ENCODE measurements at places on chromosomes 7 and 10.

GRCh38 chr7:17660116-17660515 lies 280.2 kb downstream of the SNX13 start:
- no peak for DNase-seq

DNA sequence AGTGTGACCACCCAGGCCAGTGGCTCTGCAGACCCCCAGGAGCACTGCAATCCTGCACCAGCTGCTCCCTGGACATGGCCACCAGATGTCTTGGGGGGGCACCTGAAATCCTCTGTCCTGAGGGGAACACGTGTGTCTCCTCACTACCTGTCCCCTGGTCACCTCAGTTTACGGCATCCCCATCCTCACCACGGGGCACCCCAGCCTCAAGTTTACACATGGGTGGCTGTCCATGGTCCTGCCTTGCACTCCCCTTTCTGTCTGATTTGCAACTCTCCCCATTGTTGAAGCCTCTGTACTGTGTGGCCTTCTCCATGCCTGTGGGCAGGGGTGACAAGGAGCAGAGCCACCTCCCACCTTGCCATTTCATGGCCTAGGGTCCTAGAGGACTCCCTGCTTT lies 67.2 kb downstream of the RAMP3 start:
- no peak for DNase-seq

DNA sequence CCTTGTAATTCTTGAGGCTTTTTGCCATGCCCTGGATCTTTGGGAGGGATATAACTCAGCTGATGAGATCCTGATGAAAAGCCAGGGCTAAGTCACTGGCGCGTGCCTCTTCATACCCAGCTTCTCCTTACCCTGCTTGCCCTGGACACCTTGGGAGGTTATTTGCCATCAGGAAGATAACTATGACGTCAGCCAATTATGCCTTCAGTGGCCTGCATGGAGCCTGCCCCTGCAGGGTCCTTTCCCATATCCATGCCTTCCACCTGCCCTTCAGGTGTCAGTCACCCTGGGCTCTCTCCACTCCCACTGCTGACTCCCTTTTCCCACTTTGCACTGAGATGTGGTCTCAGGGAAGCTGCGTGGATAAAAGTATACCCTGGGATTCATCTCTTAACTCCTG lies 520.1 kb downstream of the SORCS3 start:
- no peak for DNase-seq

DNA sequence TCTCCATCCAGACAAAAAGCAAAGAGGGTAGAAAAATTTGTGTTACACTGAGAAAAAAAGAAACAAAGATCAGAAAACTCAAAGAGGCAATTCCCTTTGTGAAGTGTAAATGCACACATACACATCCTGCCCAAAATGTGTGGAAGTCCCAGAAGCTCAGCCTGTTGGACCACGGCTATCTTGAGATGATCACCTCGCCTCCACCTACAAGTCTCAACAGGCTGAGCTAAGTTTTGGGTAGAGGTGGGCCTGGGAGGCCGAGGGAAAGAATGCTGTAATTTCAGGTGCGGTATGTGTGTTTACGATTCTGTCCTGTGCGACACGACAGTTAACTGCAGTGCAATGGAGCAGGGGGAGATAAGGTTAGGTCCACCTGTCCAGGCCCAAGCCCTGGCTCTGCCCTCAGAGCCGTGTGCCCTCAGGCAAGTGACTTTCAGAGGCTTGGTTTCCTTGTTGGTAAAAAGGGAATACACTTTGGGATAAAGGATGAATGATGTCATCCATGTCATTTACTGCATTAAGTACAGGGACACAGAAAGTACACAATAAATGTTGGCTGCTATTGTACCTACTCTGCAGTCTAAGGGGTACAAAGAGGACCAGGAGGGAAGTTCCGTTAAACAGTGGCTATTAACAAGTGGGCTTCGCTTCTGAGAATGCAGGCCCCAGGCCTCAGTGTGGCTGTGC lies 67.3 kb downstream of the AFAP1L2 start:
- no peak for DNase-seq

- no peak for DNase-seq
Measured at GRCh38 chr7:3517344-3517743, 216.3 kb downstream of the SDK1 start.

GRCh38 chr10:34001087-34001580 lies 666.7 kb upstream of the NRP1 start:
- no peak for DNase-seq

GRCh38 chr7:33559324-33559710 lies 346.0 kb upstream of the BMPER start:
- DNase-seq: no peak

DNA sequence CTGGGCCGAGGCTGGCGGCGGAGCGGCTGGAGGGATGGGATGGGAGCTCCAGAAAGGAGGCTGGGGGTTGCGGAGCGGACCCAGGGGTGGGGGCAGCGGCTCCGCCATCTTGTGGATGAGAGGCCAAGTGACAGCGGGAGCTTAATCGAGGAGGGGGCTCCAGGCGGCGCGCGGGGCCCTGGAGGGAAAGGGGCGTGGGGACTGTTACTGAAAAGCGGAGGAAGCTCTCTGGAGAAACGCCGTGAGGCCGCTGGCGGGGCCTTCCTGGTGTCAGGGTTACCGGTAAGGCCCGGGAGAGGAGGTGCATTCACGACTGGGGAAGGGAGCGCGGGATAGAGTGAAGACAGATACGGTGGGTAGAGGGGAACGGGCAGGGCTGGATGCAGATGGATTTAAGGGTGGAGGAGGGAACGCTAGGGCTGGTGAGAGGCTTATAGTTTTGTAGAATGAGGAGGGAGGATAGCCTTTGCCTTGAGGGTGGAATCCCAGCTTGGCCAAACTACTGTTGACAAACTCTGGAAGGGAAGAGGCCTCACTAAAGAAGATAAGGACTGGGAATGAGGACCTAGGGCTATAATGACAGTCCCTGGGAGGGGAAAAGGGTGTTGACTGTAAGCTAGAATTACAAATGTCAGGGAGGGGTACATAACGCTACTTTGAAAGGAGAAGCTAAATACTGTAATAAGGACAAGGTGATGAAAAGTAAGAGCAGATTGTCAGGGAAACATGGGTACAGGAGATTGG lies 535 bp downstream of the BTRC start:
- DNase-seq: no peak

DNA sequence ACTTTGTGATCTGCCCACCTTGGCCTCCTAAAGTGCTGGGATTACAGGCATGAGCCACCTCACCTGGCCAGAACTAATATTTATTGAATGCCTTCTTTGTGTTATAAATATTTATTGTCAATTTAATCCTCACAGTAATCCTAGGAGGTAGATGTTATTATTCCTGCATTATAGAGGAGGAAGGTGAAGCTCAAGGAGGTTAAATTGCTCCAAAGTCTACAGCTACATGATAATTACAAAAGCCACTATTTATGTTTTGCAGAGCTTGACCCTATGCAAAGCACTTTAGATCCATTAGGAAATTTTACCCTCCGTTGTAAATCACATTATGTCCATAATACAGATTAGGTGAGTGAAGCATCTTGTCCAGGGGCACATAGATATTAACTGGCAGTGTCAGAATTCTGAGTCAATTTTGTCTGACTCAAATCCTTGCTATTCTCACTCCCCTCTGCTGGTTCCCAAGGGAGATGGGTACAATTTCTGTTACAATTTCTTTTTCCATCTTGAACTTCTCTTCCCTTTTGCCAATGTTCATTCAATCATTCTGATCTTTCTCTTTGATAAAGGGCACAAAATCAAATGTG lies 25.7 kb upstream of the CDK14 start:
- no peak for DNase-seq

DNA sequence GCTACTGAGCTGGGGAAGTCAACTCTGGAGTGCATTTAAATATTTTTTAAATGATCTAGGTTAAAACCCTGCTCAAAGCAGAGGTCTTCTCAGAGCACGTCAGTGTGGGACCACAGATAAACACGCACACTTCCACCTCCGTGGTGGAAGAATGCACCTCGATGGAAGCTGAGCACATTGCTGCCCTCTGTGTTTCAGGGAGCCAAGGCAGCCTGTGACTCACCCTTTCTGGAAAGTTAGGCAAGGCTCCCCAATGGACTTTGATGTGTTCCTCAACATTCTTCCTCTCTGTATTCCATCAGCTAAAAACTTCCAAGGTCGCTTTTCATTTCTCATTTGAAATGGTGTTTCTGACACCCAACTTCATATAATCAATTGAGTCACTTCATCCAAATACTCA lies 170.8 kb upstream of the KMT2E start:
- DNase-seq: no peak

GRCh38 chr7:5387711-5388245 lies 35.9 kb downstream of the TNRC18 start:
- no peak for DNase-seq

DNA sequence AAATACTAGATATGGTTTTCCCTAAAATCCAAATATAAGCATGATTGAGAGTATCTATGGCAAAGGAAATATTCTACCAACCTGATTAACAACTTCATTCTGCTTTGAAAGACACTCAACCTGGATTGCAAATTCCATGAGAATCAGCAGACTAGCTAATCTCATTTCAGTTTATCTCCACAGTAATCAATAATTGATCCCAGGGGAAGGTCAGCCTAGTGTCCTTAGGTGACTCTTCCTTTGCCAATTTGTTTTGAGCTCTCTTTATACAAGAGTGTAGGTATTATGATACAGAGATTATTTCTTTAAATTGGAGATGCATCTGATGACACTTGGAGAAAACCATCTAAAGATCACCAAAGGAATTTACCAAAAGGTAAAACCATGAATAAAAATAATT lies 100.3 kb downstream of the GRM8 start:
- no peak for DNase-seq

DNA sequence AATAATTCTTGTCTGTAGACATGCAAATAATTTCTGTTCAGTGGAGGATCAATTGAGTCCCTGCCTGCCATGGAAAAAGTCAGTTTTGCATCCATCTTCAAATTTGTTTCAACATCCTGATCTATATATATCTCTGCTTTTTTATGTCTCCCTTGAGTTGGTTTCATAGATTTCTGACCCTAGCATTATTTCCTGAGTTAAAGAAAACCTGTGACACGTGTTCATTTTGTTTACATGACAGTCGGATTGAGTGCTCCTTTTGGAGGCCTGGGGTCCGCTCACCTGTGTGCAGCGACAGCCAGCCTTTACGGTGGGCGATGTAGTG lies 674 bp downstream of the MRPS24 start:
- no peak for DNase-seq

DNA sequence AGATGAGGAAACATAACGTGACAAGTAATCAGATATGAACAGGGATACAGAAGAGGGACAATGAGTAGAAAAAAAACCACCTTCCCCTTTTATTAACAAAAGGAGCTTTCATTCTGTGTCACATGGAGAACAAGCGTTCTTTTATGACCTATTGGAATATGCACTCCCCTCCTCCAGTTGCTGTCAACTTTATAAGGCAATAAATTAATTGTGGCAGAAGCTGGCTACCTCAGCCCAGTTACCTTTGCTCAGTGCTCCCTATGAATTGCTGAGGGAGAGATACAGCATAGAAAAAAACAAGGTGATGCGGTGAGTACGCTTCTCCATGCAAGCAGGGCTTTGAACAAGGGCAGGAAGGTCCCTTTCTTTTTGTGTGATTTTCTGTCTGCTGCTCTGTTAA lies at the start of gene MGAM2:
TSS of gene MGAM2 (plus strand) at position 220 of the 400 bp plus-strand sequence. CDS start 5,156 bp downstream, outside the sequence.
- DNase-seq: no peak

- DNase-seq: no peak
Measured at GRCh38 chr10:51585742-51586141, 113.7 kb downstream of the CSTF2T start.

- DNase-seq: no peak
Measured at GRCh38 chr10:71033396-71033980, 145.1 kb upstream of the PCBD1 start.

- no peak for DNase-seq
Measured at GRCh38 chr10:44756216-44756615, 154.9 kb upstream of the TMEM72 start.

DNA sequence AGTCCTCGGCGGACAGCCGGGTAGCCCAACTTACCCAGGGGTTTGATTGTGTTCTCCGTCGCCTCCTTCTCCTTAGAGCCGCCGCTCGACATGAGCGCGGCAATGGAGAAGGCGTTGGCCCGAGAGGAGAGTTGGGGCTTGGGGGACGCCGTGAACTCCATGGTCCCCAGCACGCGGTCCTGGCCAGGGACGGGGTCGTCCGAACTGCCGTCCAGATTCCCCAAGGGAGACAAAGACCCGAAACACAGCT lies 515 bp downstream of the TBX20 start:
- DNase-seq: no peak

- no peak for DNase-seq
Measured at GRCh38 chr10:14240253-14241189, 90.2 kb downstream of the FRMD4A start.

DNA sequence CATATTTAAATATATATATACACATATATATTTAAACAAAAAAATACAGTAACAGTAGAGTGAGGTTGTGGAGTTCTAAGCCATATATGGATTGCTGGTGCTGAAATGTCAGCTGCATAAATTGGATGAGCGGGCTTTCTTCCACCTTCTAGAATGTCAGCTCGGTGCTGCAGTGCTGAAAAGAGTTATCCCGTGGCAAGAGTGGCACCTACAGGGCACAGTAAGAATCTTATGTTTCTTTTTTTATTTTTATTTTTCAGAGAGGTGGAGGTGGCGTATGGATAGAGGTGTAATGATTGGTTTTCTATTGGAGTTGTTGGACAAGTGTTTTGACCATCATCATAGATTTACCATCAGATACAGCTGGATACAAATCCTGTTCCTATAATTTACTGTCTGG lies 86.2 kb upstream of the DYNC1I1 start:
- DNase-seq: no peak

GRCh38 chr7:152103066-152103465 lies 77.6 kb downstream of the GALNT11 start:
- DNase-seq: no peak

GRCh38 chr7:148433521-148434180 lies 156.9 kb upstream of the C7orf33 start:
- DNase-seq: no peak

DNA sequence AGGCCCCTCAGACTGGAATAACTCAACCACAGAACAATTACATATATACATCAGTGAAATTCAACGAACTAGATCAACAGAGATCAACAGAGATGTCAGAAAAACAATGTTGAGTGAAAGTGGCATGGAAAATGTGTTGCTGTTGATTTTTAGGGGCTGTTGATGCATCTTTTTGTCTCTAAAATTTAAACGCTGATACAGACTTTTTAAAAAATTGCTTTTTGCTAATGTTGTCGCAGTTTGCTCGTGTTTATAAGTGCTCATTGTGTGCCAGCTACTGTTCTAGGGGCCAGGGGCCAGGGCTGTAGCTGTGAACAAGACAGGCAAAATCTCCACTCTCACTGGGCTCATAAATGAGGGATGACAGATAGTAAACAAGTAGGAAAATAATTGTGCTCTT lies 18.3 kb downstream of the TMEM248 start:
- DNase-seq: no peak

All from stimulated activated CD8-positive, alpha-beta memory T cell treated with anti-CD3 and anti-CD28 coated beads, Interleukin-12 subunit alpha, Interleukin-12 subunit beta, amount 100 ng/mL, for 4 hours (primary cell).